ENCODE measurements at places on chromosomes 4 and X. TPM values are rescaled to one million over a fixed set of nuclear protein-coding genes. Genes with fewer than 3 reads are reported as not detected.

Gene MAGEB17
- total RNA-seq, result 0.18 TPM

Gene MAGEC1
- not detected for total RNA-seq

Gene GPR50
- total RNA-seq, result not detected

Gene PNMA5
- 0.06 TPM for total RNA-seq

Gene STBD1
- total RNA-seq, result 27.2 TPM

Gene FATE1
- not detected for total RNA-seq

All from left cardiac atrium (tissue), 4 donors.